Activated T-helper 1 cell treated with anti-CD3 and anti-CD28 coated beads, Interleukin-12 subunit alpha, Interleukin-12 subunit beta, Interleukin-2, Interleukin-4 antibody, amounts not matched to agents 30 ng/mL and 10 ng/mL and 1 ng/mL, durations not matched to agents 14 hours and 24 hours and 36 hours (primary cell): ENCODE measurements at places on chromosomes 7 and 10. TPM values are rescaled to one million over a fixed set of nuclear protein-coding genes. Genes with fewer than 3 reads are reported as not detected.
A peak's percentile ranks its signal among the peaks of the same experiment; 100 is the strongest.

GRCh38 chr10:51244309-51244708 lies 170.0 kb downstream of the PRKG1 start:
- DNase-seq, result no peak

Gene FOXL3
- total RNA-seq, result not detected in 2 replicates

GRCh38 chr7:129368389-129368986 lies 65.7 kb upstream of the STRIP2 start:
- DNase-seq, result peak; percentile 29

GRCh38 chr7:50352282-50352681 lies 47.8 kb downstream of the IKZF1 start:
- no peak for DNase-seq

DNA sequence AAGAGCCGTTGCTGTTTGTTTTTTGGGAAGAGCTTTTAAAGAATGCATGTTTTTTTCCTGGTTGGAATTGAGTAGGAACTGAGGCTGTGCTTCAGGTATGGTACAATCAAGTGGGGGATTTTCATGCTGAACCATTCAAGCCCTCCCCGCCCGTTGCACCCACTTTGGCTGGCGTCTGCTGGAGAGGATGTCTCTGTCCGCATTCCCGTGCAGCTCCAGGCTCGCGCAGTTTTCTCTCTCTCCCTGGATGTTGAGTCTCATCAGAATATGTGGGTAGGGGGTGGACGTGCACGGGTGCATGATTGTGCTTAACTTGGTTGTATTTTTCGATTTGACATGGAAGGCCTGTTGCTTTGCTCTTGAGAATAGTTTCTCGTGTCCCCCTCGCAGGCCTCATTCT lies 31.6 kb downstream of the PFKFB3 start:
- no peak for DNase-seq

GRCh38 chr7:132250480-132251326 lies 325.6 kb downstream of the PLXNA4 start:
- DNase-seq, result no peak

GRCh38 chr10:80540618-80540980 lies 2.9 kb downstream of the SH2D4B start:
- no peak for DNase-seq

DNA sequence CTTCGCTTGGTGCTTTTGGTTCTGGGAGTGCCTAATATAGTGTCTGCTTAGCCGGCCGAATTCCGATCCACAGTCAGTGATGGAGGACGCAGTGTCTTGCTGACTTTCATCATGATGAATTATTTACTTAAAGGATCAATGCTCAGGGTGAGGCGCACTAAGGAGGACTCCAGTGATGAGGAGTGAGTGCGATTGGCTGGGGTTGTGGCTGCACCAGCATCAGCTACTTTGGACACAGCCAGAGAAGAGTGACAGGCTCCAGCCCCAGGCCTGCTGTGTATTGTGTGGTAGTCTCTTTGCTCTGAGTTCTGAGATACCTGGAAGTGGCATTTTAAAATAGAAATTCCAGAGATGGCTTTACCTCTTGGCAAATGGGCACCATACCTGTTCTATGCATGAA lies 73.3 kb upstream of the ANLN start:
- no peak for DNase-seq

DNA sequence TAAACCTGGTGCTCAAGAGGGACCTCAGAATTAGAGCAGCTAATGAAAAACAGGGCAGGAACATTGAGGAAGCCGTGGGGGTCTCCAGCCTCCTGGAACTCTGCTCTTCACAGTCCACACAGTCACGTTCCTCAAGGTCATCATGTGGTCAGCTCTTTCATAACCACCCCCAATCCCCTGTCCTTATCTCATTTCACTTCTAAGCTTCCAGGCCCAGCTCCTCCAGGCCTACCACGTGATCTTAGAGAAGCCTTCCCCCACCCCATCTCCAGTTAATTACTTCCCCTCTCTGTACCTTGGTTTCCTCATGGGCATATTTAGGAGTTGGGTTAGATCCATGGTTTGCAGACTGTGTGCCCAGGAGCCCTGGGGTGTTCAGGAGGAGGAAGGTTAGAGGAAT lies 106.4 kb upstream of the TCF7L2 start:
- DNase-seq, result no peak

- DNase-seq, result no peak
Measured at GRCh38 chr10:100707261-100707848, 38.0 kb upstream of the PAX2 start.

DNA sequence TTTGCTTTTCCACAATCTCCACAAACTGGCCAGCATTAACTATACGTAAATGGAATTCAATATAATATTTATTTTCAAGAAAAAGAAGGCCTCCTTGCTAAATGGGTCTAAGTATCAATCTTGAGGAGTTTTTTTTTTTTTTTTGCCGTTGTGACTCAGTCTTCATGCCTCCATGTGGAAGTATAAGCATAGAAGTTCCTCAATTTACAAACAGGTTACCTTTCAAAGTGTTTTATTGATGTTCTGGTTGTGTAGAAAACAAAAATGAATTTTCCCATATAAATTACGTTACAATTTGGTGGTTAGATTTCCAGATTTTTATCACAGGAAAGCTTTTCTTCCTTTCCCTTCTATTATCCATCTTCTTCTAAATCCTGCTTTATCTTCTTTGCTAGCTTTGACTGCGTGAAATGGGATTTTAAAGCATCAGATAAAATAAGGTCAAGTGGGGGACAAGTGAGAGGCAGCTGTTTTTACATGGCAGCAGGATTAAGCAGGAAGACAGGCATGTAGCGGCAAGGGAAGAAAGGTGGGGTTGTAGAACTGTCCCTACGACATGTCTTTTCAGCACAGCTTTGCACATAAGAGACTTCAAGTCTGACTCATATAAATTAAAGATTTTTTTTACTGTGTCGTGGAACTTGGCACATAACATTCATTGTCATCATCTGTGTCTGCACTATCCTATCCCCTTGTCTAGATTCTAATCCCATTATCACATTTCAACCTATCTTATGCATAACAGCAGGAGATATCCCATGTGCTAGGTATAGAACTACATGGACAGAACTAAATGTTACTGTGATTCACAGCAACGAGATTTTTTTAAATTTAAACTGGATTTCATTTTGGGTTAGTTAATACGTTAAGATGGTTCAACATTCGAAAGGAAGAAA lies 135.3 kb upstream of the FAM3C start:
- no peak for DNase-seq

GRCh38 chr7:127799535-127800305 lies 147.7 kb downstream of the SND1 start:
- no peak for DNase-seq

GRCh38 chr10:68121852-68122251 lies 12.6 kb downstream of the MYPN start:
- DNase-seq, result no peak

DNA sequence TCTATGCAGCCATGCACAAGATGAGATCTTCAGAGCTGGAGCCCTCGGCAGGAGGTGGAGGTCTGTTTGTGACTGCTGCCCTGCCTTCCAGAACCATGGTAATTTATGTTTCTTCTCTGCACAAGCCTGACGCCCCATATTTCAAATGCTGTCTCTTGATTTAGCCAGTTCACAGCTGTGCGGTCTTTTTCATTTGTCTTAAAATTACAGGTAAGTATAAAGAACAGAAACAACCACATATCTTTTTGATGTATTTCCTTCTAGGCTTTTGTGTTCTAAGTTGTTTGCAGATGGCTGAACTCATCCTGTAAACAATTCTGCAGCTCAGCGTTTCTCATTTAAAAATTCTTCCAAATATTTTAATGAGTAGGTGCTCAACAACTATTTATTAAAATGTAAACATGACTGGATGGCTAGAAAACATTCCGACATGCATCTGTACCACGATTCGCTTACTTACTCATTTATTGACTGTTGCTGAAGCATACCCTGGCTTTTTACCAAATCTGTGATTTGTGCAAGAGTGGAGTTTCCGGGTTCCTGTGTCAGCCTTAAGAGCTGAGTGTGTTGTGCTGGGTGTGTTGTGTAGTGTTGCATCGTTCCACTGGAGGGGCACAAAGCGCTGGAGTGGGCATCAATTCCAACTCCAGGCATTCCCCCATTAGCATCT lies 58.9 kb downstream of the PIP4K2A start:
- no peak for DNase-seq

- DNase-seq, result no peak
Measured at GRCh38 chr7:96612034-96612433, 97.6 kb downstream of the SEM1 start.

Gene PANK1
- 3.2 and 4.8 TPM in 2 replicates for total RNA-seq

GRCh38 chr7:104185346-104185745 lies 22.5 kb downstream of the ORC5 start:
- DNase-seq, result no peak

GRCh38 chr10:124992462-124993344 lies 50.8 kb downstream of the ZRANB1 start:
- DNase-seq, result no peak

Gene CLEC5A
- total RNA-seq, result not detected in 2 replicates

- no peak for DNase-seq
Measured at GRCh38 chr7:100693312-100694097, 545 bp downstream of the GIGYF1 start.

DNA sequence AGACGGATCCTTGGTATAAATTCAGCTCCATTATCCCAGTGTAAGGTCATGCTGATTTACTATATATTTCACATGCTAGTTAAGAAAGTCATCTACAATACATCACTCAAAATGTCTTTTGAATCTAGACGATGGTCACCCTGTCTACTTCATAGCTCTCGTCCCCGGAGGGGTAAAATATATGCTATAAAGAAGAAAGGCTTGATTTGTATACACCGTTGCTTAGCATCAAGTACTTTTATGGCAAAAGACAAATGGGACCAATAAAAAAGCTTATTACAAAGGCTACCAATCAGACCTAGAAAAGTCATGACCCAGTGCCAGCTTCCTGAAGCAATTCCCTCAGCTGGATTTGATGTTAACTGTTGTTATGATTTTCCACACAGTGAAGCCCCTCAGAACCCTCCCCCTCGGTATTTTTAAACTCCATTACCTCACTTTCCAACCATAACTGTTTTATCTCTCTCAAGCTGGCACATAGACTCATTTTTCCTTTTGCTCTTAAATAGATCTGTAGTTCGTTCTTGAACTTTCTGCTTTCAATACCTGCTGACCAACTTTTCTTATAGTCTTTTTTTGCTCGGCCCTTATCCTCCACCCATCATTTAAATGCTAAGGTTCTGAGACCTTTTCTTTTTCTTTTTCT lies 104.9 kb downstream of the DOCK4 start:
- DNase-seq, result no peak

GRCh38 chr7:121306565-121306964 lies 22.2 kb upstream of the WNT16 start:
- DNase-seq, result no peak

DNA sequence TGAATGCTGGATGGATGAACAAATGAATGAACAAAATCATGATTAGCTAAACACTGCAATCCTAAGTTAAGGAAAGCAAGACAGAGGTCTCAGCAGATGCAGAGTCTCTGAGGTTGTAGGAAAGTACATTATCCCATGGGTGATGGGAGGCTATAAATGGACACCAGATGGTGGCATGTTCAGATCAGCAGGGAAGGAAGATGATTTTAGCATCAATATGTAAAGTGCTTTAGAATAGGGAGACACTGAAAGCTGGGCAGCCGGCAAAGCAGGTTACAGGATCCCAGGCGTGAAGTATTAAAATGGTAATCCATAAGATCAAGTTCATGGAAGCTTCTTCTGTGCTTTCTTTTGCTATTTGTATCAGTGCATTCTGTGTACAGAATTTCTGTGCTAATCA lies 7.9 kb upstream of the RAPGEF5 start:
- no peak for DNase-seq

Gene DPP6
- not detected in 2 replicates for total RNA-seq

DNA sequence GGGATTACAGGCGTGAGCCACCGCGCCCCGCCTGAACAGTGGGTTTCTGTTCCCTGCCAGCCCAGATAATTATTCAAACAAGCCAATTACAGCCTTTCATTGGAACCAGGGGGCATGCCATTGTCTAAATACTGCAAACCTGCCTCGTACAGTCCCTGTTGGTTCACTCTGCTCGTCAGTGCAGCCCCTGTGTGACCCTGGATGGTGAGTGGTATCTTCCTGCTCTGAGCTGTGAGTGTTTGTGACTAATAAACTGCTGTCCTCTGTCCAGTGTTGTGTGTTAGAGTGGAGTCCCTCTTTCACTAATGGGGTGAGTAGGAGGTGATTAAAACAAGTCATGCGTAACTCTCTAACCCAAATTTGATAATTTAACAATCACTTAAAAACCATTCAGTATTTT lies 176.5 kb upstream of the FAM3C start:
- no peak for DNase-seq

Gene TMEM176B
- total RNA-seq, result not detected in 2 replicates

DNA sequence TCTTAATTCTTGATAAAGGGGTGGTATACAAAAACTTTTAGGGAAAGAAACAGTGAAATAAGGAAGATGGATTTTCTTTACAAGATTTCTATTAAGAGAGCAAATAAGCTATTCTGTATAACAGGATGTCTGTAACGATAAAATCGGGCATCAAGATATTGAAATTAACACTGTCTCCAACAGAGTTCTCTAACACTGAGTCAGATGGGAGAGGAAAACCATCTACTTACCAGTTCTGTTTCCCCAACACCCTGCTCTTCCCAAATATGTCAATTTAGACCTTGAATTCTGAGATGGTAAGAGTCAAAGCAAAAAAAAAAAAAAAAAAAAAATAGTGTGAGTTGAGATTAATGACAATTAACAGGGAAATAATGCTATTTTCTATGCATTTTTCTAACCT lies 23.0 kb downstream of the SMURF1 start:
- DNase-seq, result no peak

Gene TEX36
- not detected in 2 replicates for total RNA-seq

DNA sequence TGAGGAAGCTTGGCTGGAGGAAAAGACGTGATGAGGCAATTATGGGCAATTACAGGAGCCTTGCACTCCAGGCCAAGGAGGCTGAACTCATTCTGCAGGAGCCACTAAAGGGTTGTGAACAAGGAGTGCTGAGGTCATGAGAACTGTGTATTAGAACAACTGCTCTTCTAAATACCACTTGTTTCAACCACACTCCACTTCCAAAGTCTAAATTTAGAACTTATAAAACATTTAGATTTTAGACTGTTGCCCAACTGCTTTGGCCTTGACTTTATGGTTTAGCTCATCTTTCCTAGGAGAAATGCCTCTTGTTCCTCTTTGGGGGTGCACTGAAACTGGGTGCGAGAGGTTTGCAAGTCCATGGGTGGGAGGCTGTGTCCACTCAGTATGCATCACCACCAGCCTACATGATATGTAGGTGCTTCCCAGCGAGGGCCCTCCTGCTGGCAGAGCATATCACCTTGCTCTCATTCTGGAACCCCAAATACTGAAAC lies 199.7 kb upstream of the AOAH start:
- no peak for DNase-seq

- DNase-seq, result no peak
Measured at GRCh38 chr7:157715071-157715937, 378.5 kb downstream of the DNAJB6 start.

DNA sequence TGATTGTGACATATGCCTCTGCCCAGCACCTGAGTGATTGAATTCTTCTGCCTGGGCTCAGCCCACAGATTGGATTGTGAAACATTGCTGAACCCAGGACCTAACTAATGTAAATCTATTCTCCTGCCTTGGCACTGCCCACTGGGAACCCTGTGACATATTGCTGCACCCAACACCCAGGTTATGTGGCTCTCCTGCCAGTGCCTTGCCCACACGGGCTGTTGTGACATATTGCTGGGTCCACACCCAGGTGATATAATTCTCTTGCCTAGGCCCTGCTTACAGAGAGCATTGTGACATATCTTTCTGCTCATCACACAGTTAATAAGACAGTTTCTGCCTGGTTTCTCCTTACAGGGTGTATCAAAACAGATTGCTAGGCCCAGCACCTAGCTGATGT lies 50.8 kb upstream of the ZNF680 start:
- no peak for DNase-seq

- no peak for DNase-seq
Measured at GRCh38 chr7:113819474-113819873, 99.3 kb downstream of the PPP1R3A start.
